T-helper 2 cell treated with Interferon-gamma antibody and Interleukin-4, amounts not matched to agents 5 μg/mL and 100 μg/mL, for 36 hours (primary cell): ENCODE measurements at places on chromosomes 13 and 19.

- DNase-seq, result no peak
Measured at GRCh38 chr19:2047076-2047448, 4.0 kb downstream of the MKNK2 start.

GRCh38 chr13:113835461-113836270, 28.2 kb downstream of the GAS6 start:
- no peak for DNase-seq

- DNase-seq, result no peak
Measured at GRCh38 chr19:43818500-43818899, 8.6 kb upstream of the ZNF283 start.

DNA sequence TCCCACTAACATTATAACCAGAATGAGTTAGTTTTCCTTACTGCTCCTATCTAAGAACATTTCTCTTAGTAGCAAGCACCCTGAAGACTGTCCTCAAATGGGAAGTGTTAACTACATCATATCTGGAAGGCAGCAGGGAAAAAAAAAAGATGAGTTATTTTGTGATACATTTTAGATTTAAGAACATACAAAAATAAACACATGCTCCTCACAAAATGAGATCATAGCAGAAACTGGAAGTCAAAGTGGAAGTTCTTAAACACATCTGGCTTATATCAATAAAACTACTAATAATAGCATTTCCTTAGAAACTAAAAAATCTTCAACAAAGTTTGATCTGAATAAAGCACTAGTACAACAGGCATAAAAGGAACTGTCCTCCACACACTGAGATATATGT, 70.4 kb downstream of the SLITRK6 start:
- no peak for DNase-seq

DNA sequence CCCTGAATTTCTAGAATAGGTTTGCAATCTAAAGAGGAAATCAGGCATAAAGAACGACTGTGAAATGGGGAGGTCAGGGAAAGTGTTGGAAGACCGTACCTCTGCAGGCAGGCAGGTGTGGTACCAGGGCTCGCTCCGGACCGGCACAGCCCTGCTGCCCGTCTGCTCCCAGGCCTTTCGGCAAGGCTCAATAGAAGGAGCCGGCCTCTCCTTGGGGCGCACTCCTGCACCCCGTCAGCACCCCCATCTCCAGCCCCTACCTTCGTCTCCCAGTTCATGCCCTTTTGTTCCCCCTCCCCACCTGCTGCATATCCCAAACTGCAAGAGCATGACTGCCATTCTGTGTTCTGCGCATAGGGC, 139.8 kb upstream of the SOX1 start:
- no peak for DNase-seq

DNA sequence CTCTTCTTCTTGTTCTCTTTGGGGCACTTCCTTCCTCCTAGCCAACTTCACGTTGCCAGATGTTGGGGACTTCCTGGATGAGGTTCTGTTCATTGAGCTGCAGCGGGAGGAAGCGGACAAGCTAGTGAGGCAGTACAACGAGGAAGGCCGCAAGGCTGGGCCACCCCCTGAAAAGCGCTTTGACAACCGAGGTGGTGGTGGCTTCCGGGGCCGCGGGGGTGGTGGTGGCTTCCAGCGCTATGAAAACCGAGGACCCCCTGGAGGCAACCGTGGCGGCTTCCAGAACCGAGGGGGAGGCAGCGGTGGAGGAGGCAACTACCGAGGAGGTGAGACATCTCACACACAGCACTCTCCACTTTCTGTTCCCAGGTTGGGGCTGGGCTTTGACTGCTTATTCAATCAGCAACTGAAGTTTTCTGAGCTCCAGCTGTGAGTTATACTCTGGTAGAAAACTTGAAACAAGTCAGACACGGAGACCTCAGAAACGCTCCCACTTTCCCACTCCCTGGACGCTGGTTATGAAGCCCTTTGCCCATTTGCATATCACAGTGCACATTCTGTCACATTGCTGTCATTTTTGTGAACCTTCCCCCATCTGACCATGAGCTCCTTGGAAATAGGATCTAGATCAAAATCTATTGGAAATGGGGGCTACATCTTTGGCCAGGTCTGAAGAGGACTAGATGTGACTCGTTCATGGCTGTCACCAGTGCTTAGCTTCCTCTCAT, 7.2 kb upstream of the CCDC97 start:
- peak; percentile 76 for DNase-seq

GRCh38 chr13:49409008-49409407, 34.9 kb downstream of the CAB39L start:
- no peak for DNase-seq

- DNase-seq, result no peak
Measured at GRCh38 chr19:35601971-35602370, 10.6 kb upstream of the HAUS5 start.
